ENCODE measurements at places on chromosomes 13 and 19. TPM values are rescaled to one million over a fixed set of nuclear protein-coding genes. Genes with fewer than 3 reads are reported as not detected.

DNA sequence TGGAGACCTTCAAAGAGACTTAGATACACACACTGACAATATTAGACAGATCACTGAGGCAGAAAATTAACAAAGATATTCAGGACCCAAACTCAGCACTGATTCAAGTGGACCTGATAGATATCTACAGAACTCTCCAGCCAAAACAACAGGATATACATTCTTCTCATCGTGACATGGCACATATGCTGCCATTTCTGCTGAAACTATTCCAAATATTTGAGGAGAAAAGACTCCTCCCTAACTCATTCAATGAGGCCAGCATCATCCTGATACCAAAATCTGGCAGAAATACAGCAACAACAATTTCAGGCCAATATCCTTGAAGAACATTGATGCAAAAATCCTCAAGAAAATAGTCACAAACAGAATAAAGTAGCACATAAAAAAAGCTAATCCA lies 53.3 kb downstream of the TRPC4 start:
- no peak for DNase-seq

- DNase-seq = no peak
Observed at GRCh38 chr19:22354665-22355064, 67.5 kb downstream of the ZNF98 start.

Gene CEACAM7
- not detected for total RNA-seq

DNA sequence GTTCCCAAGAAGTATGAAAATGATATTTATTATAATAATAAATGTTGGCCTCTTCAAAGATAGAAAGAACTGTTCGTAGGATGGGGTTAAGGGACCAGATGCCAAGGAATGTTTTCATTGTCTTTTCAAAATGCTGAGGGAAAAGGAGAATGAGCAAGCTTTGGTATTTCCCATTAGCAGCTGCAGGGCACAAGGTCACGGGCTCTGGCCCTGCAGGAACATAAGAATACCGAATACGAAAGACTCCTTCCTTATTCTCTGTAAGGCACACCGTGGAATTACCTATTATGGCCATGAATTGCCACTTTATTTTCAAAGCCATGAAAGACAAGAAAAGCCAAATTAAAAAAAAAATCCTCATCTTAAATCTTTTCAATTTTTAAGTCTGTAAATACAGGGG lies 49.6 kb upstream of the OLFM4 start:
- no peak for DNase-seq

DNA sequence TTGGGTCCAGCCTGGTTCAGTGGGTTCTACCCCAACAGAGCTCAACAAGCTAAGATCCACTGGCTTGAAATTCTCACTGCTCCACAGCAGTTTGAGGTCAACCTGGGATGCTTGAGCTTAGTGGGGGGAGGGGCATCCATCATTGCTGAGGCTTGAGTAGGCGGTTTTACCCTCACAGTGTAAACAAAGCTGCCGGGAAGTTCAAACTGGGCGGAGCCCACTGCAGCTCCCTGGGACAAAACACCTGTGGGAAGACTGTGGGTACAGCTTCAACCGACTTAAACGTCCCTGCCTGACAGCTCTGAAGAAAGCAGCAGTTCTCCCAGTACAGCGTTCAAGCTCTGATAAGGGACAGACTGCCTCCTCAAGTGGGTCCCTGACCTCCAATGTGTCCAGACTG lies 1161.9 kb downstream of the UQCRFS1 start:
- no peak for DNase-seq

DNA sequence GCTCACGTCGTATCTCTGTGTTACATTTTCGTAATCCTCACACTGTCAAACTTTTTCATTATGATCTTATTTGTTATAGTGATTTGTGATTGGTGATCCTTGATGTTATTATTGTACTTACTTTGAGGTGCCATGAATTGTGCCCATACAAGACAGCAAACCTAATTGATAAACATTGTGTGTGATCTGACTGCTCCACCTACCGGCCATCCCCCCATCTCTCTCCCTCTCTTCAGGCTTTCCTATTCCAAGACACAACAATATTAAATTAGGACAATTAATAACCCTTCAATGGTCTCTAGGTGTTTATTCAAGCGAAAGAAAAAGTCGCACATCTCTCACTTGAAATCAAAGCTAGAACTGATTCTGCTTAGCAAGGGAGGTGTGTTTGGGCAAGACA lies 349.3 kb downstream of the RBM26 start:
- DNase-seq = peak; percentile 3

Gene NTF4
- total RNA-seq = not detected

GRCh38 chr13:40333226-40333625 lies 333.2 kb downstream of the FOXO1 start:
- no peak for DNase-seq

- DNase-seq = no peak
Observed at GRCh38 chr19:20321139-20321763, 154.2 kb downstream of the ZNF486 start.

Gene SPTBN4
- total RNA-seq = 1.5 TPM

Gene CYP2S1
- 5.0 TPM for total RNA-seq

Gene CSNK1A1L
- not detected for total RNA-seq

- DNase-seq = no peak
Observed at GRCh38 chr19:41615207-41615606, 11.7 kb downstream of the CEACAM4 start.

Gene LRG1
- total RNA-seq = 0.69 TPM

GRCh38 chr13:45162821-45163220 lies 38.0 kb downstream of the KCTD4 start:
- peak; percentile 74 for DNase-seq

DNA sequence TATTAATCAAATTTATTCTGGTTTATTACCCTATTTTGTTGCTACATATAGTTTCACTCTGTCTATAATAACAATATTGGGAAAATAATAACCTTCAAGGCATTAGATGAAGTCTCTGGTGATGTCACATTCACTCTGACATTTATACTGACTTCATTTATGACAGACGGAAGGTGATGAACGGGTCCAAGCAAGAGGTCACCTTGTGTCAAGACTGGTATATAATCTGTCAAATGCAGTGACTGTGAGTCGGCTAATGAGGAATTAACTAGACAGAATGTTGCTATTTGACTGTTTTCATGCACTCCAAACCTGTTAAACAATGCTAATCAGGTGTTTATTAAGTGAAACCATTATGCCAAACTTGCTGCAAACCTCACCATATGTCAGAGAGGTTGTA lies 800.5 kb upstream of the KLHL1 start:
- no peak for DNase-seq

- no peak for DNase-seq
Observed at GRCh38 chr13:22776394-22777186, 404.2 kb upstream of the SGCG start.

Gene C19orf38
- not detected for total RNA-seq

Gene TPP2
- total RNA-seq = 35.1 TPM

- DNase-seq = no peak
Observed at GRCh38 chr19:8254286-8255001, 45.3 kb downstream of the CERS4 start.

GRCh38 chr13:102561933-102562332 lies 34.9 kb upstream of the TPP2 start:
- DNase-seq = no peak

Gene PEAK3
- total RNA-seq = not detected

Measured in Daoy (cell line).